HS-5 (cell line): ENCODE measurements at places on chromosomes 2 and 18.
A peak's percentile ranks its signal among the peaks of the same experiment; 100 is the strongest.

- DNase-seq, result no peak
Observed at GRCh38 chr18:64259871-64260270, 111.0 kb upstream of the LINC00305 start.

DNA sequence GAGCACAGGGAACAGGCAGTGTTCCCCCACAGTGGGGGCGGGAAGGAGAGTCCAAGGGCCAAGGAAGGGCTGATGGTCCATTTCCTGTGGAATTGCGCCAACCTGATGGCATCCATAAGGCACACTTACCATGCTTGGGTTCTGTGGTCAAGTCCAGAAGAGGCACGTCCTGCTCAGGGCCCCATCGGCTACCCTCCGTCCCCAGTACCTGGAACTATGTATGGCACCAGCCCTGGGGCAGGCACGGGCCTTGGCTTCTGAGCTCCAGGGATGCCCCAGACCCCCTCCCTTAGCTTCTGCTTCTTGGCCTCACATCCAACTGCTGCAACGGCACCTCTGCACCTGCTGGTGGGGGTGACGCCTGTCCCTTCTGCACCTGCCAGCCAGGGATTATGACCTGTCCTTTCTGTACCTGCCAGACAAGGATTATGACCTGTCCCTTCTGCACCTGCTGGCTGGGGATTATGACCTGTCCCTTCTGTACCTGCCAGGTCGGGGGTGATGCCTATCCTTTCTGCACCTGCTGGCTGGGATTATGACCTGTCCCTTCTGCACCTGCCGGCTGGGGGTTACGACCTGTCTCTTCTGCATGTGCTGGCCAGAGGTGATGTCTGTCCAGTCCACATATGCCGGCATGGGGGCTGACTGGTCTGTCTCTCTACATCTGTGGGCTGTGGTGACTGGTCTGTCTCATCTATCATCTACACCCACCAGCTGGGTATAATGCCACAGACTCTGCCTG is 45.4 kb upstream of the SNTG2 start:
- no peak for DNase-seq

DNA sequence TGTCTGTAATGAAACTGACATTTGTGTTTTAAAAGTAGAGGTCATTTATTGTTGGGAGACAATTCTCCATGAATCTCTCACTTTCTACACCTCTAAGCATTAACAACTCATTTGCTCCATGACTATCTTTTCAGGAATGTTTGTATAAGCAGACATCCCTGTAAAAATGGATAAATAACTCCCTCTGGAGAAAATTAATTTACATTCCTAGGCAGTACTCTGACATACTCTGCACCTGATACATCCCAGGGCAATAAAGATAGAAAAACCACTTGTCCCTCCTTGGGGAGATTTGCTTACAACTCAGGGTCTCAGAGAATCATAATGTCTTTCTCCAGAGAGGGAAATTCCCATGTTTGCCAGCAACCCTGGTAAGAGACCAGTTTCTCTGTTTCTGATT is 1037.7 kb upstream of the SLC39A10 start:
- peak; percentile 5 for DNase-seq

DNA sequence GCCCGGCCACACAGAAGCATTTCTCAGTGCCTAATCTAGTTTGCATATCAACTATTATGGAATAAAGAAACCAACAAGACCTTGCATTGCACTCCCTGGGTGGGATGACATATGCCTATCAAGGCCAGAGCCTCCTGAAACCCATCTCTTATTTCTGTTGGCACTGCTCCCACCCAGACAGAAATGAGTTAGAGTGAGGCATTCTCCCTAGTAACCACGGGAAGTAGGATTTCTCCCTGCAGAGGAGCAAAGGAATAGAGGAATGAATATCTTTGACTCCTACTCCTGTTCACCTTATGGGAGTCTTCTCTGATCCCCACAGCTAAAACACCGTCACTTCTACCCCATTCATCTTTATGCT is 24.2 kb upstream of the SCYGR1 start:
- DNase-seq, result no peak

- DNase-seq, result no peak
Observed at GRCh38 chr18:4455113-4455811, at the start of gene DLGAP1. Gene DLGAP1, minus strand, starts transcription at chr18:4455307.

DNA sequence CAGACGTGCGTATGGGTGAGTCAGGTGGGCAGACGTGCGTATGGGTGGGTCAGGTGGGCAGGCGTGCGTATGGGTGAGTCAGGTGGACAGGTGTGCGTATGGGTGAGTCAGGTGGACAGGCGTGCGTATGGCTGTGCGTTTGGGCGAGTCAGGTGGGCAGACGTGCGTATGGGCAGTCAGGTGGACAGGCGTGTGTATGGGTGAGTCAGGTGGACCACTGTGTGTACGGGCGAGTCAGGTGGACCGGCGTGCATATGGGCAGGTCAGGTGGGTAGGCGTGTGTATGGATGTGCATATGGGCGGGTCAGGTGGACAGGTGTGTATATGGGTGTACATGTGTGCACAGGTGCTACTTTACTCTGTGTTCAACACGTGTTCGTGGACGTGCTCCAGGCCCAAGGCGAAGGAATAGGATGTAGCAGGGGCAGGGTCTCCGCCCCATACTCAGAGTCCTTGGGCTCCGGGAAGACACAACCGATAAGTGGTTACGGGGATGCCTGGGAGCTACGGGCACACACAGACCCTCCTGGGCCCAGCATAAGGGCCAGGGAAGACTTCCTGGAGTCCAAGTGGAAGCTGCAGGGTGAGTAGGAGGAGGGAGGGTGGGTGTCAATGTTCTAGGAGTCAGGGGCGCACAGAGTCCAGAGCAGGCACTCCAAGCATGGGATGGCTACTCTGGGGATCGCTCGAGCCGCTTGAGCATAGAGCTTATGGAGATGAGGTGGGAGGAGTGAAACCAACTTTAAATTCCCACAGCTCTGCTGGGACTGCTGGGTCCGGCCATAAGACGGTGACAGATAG is 27.1 kb upstream of the KLF11 start:
- no peak for DNase-seq

DNA sequence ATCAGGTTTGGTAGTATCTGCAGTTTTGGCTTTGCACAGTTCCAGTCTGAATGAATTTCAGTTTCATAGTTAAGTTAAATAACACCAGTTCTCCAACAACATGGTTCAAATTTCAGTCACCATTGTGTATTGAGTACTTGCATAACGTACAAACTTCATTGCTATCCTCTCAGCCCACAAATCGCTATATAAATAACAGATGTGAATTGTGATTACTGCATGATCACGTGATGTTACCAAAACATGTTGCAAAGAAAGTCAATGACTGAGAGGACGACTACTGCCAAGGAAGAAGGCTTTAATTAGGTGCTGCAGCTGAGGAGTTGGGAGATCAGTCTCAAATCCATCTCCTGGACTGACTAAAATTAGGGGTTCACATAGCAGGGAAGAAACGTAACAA is 48.2 kb downstream of the COL4A4 start:
- DNase-seq, result peak; percentile 35

- DNase-seq, result no peak
Observed at GRCh38 chr2:179565807-179566206, 295.6 kb downstream of the ZNF385B start.

DNA sequence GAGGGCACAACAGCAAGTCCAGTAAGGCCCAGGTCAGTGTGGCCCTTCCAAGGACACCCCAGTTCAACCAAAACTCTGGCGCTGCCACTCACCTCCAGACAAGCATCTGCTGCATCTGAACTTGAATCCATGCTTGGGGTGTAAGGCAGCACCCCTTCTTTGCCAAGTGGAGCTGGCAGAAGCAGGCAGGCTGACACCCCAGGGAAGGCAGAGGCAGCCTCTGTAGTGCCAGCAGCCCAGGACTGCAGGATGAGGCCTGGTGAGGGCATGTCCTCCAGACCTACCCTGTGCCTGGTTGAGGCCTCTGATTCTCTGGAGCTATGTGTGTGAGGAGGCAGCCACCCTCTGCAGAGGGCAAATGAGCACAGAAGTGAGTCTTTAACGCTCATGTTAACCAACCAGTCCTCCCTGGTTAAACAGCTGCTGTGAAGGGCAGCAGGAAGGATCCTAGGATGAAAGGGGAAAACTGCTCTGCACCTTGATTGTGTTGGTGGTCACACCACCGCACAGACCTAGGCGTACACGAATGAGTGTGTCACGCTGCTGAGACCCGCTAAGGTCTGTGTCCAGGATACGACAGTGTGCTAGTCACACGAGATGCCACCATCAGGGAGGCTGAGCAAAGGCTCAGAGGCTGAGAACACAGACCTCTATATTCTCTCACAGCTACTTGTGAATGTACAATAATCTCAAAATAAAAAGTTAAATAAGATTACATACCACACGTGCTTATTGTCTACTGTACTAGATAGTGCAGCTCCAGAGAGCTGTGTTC is 2.2 kb downstream of the PARD6G start:
- DNase-seq, result no peak

GRCh38 chr2:191204433-191204832 is 40.8 kb upstream of the MYO1B start:
- DNase-seq, result no peak

DNA sequence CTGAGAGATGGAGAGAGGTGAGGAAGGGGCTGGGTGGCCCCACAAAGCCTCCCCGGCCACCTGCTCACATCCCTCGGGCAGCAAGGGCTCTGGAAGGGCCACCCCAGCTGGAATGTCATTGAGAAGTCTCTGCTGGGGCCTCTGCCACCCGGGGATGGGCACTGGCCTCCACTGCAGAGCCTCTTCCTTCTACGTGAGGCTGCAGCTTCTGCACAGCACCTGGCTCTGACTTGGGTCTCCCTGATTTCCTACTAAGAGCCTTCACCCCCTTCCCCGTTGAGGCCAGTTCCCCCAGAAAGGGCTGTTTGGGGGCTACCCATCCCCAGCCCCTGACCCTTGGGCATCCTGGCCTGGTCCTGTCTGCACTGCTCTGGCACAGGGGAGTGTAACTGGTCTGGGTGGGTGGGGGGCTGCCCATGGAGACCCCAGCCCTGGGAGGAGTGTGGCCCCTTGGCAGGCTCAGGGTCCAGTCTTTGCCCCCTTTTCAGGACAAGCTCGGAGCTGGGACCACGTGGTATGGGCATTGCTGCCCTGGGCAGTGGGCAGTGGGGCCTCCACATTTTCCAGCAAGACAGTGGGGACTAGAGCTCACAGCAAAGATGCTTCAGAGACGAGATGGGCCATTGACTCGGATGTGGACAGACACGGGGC is 5.6 kb downstream of the PDCD1 start:
- DNase-seq, result no peak

- no peak for DNase-seq
Observed at GRCh38 chr2:196376984-196377877, 205.9 kb upstream of the STK17B start.

DNA sequence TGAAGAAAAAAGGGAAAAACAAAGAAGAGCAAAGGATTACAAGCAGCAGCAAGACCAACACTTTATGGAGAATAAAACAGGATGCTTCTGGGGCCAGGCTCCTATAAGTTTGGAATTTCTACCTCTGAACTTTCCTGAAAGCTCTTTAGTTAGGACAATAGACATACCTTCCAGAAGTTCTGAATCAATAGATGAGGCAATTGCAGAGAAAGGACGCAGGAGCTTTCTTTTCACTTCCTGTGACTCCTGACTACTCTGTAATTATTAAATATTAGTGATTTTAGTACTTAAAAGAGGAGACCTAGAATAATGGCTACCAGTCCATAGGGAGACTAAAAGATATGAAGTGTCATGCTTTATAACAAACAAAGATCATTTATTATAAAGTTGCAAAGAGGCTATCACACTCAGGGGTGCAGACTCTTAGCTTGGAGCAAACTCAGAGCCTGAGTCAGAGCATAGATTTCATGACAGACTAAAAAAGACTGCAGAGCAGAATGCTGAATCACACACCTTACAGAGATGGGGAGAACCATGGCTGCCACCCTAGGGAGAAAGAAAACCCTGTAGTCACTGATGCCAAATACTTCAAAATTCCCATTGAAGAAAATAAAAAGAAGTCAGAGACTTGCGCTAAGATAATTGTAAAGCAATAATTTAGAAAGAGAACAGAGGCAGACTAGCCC is 52.5 kb upstream of the FAM136A start:
- DNase-seq, result no peak

- DNase-seq, result no peak
Observed at GRCh38 chr18:51089691-51090090, 59.7 kb downstream of the SMAD4 start.

GRCh38 chr2:219633276-219634065 is 6.0 kb downstream of the SLC4A3 start:
- DNase-seq, result no peak

GRCh38 chr2:149103081-149103620 is 64.7 kb downstream of the LYPD6B start:
- DNase-seq, result no peak

DNA sequence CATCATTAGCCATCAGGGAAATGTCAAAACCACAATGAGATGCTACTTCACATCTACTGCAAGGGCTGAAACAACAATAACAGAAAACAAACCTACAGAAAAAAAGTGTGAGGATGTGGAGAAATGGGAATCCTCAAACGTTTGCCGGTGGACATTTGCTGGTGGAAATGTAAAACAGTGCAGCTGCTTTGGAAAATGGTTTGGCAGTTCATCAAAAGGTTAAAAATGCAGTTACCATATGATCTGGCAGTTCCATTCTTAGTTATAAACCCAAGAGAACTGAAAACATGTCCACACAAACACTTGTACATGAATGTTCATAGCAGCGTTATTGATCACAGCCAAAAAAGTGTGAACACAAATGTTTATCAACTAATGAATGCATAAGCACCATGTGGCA is 44.2 kb downstream of the PROC start:
- no peak for DNase-seq

- DNase-seq, result peak; percentile 2
Observed at GRCh38 chr2:136932700-136933099, 167.4 kb downstream of the THSD7B start.
